ENCODE measurements at places on chromosomes 6 and 20.

GRCh38 chr6:142074516-142074915, 58.2 kb upstream of the GJE1 start:
- no peak for DNase-seq

- DNase-seq, result no peak
Observed at GRCh38 chr6:17396256-17396655, 2.9 kb downstream of the CAP2 start.

DNA sequence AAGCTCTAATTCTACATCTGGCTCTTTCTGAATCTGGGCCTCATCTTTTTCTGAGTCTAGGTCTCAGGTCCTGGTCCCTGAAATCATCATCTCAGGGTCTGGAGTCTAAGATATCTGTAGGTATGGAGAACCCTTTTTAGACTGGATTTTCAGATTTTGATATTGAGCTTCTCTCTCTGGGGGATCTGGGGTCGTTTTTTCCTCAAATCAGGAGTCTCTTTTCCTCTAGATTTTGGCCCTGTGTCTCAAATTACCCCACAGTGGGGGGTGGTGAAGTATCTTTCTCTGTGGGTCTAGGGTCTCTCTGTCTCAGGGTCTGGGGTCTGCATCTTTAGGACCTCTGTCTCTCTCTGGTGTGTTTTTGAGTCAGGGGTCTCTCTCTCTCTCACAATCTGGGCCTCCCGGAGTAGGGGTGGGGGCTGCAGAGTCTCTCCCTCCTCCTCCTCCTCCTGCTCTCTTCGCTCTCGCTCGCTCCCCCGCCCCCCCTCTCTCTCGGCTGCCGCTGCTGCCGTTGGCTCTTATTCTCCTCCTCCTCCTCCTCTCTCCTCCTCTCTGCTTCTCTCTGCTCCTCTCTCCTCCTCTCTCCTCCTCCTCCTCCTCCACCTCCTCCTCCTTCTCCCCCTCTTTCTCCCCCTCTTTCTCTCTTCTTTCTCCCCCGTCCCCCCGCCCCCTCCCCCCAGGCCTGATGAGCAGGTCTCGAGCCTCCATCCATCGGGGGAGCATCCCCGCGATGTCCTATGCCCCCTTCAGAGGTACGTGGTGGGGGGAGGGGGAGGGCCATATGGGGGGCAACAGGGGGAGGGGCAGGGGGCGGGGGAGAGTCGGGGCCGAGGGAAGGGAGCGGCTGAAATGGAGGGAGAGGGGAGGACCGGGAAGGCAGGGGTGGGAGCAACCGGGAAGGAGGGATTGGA, at the start of gene SYNGAP1:
TSS of gene SYNGAP1 (plus strand) at position 486 of the 911 bp plus-strand sequence. CDS start at position 686, 200 bp downstream.
- no peak for DNase-seq

GRCh38 chr20:34713194-34713943, 9.2 kb downstream of the TP53INP2 start:
- no peak for DNase-seq

DNA sequence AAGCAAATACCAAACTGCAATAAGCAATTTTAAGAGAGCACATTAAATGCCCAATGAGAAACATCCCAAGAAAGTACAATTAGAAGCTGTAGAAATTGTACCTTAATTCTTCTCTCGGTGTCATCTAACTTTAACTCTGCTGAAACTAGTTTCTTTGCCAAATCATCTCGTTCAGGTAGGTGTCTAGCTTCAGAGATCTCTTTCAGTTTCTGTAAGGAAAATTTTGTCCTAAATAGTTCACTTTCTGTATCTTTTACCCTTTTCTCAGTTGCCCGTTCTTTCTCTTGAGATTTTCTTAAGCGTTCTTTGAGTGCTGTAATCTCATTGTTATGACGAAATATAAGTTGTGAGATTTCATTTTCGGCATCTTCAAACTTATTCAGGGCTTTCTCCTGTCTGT, 24.1 kb downstream of the LCA5 start:
- DNase-seq, result no peak

DNA sequence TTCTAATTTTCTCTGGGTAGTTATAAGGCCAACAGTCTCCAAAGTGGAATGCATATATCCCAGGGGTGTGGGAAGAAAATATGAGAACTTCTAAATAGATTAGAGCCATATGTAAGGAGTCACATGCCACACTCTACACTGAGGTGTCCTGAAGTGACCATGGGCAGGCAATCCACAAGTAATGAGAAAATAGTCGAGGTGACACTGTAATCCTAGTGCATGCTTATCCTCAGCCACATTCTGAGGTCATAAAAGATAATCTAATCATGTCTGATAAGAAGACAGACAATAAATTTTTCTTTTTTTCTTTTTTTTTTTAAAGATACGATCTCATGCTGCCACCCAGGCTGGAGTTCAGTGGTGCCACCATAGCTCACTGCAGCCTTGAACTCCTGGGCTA, 62.2 kb downstream of the CD164 start:
- no peak for DNase-seq

- no peak for DNase-seq
Observed at GRCh38 chr6:71333697-71334096, 45.1 kb downstream of the OGFRL1 start.

DNA sequence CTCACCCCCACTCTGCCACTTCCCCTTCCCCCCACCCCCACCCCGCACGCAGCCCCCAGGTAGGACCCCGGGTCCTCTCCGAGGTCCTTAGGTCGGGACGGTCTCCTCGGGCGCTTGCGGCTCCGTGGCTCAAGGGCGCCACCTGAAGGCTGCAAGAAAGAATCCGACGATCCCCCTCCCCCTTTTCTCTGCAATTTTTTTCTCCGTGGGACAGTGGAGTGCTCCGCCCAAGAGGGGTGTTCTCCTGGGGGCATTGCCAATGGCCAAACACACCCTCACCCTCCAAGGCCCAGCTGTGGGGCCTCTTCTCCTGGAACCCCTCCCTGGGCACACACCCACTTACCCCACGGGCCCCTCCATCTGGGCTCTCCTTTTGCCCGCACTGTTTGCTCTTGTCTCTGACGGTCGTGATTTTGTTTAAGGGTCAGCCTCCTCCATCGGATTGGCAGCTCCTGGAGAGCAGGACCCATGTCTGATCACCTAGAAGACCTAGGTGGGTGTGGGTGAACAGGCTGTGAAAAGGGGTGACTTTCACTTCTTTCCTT, 1.1 kb upstream of the TMEM74B start:
- no peak for DNase-seq

- no peak for DNase-seq
Observed at GRCh38 chr20:61478094-61478493, 226.0 kb downstream of the CDH4 start.

GRCh38 chr6:46170357-46171289, at the start of gene ENPP5:
ENPP5 (minus strand) TSS chr6:46170980; CDS start chr6:46168262, 2,718 bp downstream.
- DNase-seq, result peak; percentile 36

GRCh38 chr6:1057490-1058135, 254.3 kb upstream of the FOXQ1 start:
- no peak for DNase-seq

DNA sequence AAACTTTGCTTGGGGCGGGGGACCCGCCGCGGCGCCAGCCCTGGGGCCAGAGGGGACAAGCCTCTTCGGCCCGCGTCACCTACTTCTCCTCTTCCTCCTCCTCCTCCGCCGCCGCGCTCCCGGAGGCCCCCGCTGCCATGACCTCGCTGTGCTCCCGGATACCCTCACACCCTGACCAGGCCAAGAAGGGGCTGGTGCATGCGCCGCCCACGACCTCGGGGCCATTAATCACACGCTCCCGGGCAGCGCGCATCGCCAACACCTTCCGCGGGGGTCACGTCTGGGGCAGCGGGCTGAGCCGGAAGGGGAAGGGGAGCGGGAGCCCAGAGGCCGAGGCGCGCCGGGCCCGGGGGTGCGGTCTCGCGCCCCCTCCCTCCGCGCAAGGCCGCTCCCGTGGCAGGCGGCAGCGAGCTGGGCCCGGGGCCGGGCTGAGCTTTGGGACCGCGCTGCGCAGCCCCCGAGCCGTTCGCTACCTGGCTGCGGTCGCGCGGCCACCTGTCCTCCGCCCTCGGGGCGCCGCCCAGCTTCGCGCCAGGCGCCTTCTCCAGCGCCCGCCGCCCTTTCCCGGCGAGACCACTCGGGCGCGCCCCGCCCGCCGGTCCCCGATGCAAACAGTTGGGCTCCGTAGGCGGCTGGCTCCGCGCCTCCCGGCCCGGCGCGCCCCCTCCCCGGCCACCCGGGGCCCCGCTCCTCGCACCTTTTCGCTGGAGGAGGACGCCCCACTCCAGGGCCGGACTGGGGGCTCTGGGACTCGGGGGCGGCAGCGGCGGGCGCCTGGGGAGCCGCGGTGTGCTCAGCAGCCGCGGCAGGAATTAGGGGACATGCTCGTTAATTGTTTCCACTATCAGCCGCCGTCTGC, 575 bp upstream of the CNR1 start:
- DNase-seq, result no peak

- DNase-seq, result no peak
Observed at GRCh38 chr20:23128461-23129125, 42.5 kb upstream of the CD93 start.

- no peak for DNase-seq
Observed at GRCh38 chr20:44428174-44429016, 47.3 kb upstream of the TTPAL start.

DNA sequence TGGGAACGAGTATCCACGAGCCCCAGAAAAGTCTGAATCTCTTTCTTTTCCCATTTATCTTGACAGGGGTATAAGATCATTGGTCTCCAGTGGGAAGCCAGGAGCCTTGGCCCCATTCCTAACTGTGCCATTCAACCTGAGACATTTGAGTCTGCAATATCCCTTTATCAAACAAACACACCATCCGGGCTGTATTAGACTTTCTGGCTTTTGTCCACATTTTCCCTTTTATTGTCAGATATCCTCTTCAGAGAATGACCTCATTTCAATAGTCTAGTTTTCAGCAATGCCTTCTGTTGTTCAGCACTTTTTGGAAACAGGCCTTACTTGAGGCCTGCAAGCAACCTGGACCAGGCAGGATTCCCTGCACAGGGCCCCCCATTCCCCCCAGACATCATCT, 15.7 kb downstream of the BPIFA1 start:
- DNase-seq, result no peak

- DNase-seq, result no peak
Observed at GRCh38 chr20:42756991-42757390, 432.7 kb downstream of the PTPRT start.

DNA sequence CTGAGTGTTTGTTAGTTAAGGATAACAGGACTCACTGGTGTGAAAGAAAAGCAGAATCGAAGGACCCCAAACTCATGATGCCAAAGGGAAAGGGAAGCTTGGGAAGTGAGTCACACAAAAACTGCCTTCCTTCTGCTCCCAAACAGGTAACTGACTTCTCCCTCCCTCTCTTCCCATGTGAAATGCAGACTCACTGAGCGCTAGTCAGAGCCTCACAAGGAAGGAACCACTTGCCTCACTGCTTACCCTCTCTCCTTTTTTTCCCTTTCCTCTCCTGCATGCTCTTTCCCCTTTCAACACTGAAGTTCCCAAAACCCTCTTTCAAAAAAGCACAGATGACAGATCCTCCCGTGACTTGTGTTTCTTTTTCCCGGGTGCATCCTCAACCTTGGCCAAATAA, 56.4 kb downstream of the LYRM4 start:
- no peak for DNase-seq

- no peak for DNase-seq
Observed at GRCh38 chr20:46056970-46057855, 28.2 kb downstream of the SLC12A5 start.

DNA sequence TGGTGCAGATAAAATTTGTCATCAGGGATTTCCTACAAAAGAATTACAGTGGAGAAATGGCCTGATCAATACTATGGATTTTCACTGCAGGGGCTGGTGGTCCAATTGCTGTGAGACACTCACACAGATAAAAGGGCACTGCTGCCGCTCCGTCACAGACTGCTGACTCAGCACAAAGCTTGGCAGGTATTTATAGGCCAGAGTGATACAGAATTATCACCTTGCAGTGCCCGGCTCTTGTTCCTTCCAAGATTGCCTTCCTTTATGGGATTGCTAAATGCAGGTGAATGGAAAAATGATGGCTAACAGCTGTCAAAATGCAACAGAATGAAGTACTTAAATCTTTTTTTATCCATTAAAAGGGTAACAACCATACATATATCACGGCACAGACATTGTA, 247.8 kb upstream of the ZFP64 start:
- DNase-seq, result no peak

GRCh38 chr6:88914180-88914579, 49.2 kb downstream of the RNGTT start:
- no peak for DNase-seq

- no peak for DNase-seq
Observed at GRCh38 chr6:158825951-158826306, 6.8 kb upstream of the EZR start.

DNA sequence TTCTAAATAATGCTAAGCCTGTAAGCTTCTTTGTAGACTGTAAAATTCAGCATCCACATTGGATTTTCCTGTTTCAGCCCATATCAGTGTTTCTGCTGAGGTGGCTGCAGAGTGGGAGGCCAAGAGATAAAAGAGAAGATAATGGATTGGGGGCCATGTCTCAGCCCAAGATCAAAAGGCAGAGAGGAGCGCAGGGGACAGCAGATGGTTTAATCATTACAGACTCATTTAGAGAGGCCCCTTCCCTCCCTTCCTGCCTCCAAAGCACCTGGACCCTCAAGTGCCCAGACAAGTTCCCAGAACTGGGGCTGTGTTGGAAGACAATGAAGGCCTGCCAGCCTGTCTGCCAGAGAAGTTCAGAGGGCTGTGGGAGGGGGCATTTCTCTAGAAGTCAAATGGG, 20.4 kb upstream of the CTNNBL1 start:
- no peak for DNase-seq

- no peak for DNase-seq
Observed at GRCh38 chr6:19327241-19327640, 509.9 kb upstream of the ID4 start.

- no peak for DNase-seq
Observed at GRCh38 chr6:161379834-161380582, 106.1 kb upstream of the AGPAT4 start.

- DNase-seq, result no peak
Observed at GRCh38 chr20:63895202-63895951, 451 bp downstream of the DNAJC5 start.

GRCh38 chr6:10690651-10691445, 3.6 kb downstream of the C6orf52 start:
- DNase-seq, result no peak

DNA sequence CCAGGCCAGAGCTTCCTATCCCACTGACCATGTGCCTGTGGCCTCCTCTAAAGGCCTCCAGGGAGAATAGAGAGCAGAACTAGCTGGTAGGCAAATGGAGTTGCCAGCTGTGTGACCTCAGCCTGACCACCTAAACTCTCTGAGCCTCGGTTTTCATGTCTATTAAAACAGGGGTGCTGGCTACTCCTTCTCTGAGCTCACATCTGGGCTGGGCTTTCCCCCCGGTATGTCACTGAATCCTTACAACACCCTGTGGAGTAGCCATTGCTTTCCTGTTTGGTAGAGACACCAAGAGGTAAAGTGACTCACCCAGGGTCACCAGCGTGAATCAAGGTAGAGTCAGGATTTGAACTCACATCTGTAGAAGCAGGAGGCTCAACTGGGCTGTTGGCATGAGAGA, 132.1 kb downstream of the JPH2 start:
- DNase-seq, result no peak

Measured in stimulated activated CD4-positive, alpha-beta T cell treated with anti-CD3 and anti-CD28 coated beads, Interleukin-2, amount 100 ng/mL, for 4 hours (primary cell).